RWPE2 (cell line): ENCODE measurements at places on chromosomes 12 and 14.

DNA sequence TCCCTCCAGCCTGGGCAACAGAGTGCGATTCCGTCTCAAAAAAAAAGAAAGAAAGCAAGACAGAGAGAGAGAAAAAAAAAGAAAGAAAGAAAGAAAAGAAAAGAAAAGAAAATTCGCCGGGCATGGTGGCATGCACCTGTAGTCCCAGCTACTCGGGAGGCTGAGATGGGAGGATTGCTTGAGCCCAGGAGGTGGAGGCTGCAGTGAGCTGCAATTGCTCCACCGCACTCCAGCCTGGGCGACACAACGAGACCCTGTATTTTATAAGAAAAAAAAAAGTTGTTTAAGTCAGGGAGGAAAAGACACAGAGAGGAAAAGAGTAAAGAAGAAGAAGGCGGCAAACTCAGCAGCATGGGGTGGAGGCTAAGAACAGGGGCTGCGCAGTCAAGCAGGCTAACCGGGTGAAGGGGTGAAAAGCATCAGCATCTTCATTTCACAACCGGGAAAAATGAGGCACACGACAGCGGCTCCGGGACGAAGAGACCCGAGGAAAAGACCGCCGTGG is 557 bp upstream of the FICD start:
- no peak for DNase-seq

GRCh38 chr12:117507548-117507947 is 146.1 kb upstream of the NOS1 start:
- DNase-seq, result no peak

DNA sequence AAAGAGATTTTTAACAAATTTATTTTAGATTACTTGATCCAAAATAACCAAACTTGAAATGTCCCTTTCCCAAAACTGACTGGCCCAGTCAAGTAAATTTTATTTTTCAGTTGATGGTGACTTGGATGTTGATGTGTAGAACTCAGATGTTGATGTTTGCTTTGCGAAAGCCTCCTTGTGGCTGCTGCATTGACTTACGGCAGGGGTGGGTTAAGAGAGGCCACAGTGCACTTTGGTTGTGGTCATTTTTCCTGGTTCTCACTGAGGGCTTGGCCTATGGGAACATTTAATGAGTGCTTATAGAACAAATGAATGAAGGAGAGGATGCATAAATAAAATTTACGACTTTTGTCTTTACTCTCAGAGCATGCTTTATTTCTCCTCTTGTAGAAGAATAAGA is 52.6 kb downstream of the SLCO1B3 start:
- no peak for DNase-seq

GRCh38 chr14:56147986-56148901 is 30.0 kb downstream of the PELI2 start:
- DNase-seq, result no peak

- no peak for DNase-seq
Measured at GRCh38 chr12:89236237-89236636, 116.1 kb downstream of the DUSP6 start.

- DNase-seq, result no peak
Measured at GRCh38 chr12:25730489-25731349, 177.6 kb upstream of the LMNTD1 start.

DNA sequence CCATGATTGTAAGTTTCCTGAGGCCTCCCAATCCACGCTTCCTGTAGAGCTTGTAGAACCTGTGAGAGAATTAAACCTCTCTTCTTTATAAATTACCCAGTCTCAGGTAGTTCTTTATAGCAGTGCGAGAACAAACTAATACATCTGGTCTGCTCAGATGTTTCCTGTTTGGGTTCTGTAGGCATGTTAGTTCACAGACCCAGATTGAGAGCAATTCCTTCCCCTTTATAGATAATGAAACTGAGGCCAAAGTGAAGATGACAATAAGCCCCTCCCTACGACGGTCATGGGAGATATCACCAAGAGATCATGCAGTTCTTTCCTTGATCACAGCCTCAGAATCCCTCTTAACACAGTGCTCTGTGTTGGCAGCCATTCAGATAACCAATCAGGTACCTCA is 76.5 kb upstream of the CLMN start:
- DNase-seq, result no peak

GRCh38 chr14:86892152-86892956 is 1100.6 kb downstream of the GALC start:
- no peak for DNase-seq

DNA sequence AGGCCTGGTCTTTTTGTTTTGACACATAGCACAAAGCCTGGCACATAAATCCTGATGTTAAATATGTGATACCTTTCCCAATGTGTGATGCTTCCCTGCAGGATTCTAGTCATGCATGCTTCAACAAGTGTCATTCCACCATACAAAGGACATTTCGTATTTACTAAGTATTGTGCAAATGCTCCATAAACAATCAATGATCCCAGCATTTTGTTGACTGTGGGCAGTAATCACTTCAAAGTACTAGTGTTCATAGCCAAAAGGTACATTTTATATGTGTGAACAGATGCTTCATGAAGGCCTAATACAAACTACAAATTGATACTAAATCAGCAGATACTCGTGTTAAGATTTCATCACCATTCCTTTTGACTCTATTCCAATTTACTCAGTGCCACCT is 4.4 kb downstream of the CCNB1IP1 start:
- DNase-seq, result no peak

- no peak for DNase-seq
Measured at GRCh38 chr14:50734950-50735695, 67.0 kb upstream of the SAV1 start.

DNA sequence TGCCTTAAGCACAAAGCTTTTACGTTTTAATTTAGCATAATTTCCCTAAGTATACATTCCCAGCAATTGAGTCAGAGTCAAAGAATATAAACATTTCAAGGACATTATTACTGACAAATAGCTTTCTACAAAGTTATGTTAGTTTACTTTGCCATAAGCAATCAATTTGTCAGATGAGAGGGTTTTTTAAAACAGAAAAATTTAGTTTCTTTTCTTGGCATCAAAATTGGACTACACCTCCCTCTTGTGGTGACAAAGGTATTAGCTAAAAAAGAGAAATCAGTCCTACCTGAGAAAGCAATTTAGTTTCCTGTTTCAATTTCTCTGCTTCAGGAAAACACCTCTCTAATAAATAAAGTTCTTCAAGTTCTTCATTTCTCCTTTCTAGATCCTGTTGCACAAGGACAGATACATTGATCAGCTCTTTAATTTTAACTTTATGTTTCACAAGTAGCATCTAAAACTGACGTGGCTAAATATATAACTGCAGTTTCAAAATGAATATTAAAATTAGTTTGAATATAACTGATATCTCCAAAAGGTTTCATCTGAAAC is 39.9 kb downstream of the DNAI7 start:
- no peak for DNase-seq

DNA sequence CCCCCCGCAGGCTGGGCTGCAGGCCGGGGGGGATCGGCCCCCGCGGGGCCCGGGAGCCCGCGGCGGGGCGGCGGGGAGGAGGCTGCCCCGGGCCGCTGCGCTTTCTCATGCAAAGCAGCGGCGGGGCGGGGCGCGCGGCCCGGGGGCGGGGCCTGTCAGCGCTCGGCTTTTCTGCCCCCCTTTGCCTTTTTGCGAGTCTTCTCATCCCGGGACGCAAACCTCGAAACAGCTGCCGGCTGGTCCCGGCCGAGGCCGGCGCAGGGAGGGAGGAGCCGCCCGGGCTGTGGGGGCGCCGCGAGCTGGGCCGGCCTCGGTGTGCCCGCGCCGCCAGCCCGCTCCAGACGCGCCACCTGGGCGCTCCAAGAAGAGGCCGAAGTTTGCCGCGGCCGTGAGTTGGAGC is at the start of gene FZD10:
Gene FZD10, plus strand, starts transcription at position 198 of the 400 bp plus-strand sequence. CDS start 479 bp downstream, outside the sequence.
- DNase-seq, result peak; percentile 75

GRCh38 chr14:22524115-22524783 is 64.8 kb downstream of the DAD1 start:
- no peak for DNase-seq

- DNase-seq, result no peak
Measured at GRCh38 chr14:88621100-88621499, 58.3 kb downstream of the ZC3H14 start.

DNA sequence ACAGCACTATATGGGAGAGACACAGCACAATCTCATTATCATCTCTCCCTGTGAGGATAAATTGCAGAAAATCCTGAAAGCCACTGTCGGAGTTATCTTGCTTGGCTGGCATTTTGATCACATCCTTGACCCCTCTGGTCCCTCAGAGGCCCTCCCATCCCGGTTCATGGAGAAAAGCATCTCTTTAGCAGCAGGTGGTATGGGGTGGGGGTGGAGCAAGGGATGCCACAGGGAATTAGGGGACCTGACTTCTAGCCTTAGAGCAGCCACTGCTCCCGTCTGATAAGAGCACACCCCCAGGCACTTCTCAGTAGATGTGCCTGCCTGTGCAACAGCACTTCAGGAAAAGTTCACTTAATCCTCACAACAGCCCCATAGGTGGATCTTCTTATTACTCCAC is 38.6 kb downstream of the GRIN2B start:
- no peak for DNase-seq
